Activated CD4-positive, alpha-beta T cell treated with anti-CD3 and anti-CD28 coated beads, Interleukin-2, amount 50 U/mL, for 4 hours (primary cell): ENCODE measurements at places on chromosomes 1 and 21.
A peak's percentile ranks its signal among the peaks of the same experiment; 100 is the strongest.

DNA sequence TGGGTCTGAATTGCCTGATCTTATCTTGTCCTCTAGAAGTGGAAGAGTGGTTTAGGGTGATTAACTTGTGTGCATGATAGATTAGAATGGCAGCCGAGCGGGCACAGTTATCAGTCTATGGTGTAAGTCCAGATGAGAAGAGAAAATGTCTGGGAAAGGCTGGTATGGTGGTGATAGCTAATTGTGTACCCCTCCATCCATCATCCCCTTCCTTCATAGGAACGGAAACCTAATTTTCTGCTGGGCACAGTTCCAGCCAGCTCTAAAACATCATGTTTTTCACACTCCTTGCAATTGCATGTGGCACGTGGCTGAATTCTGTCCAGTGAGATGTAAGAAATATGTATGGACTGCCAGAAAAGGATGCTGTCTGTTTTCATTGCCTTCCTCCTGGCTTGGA, 40.9 kb upstream of the ZP4 start:
- no peak for DNase-seq

GRCh38 chr1:91916811-91917460, 31.0 kb upstream of the TGFBR3 start:
- no peak for DNase-seq

DNA sequence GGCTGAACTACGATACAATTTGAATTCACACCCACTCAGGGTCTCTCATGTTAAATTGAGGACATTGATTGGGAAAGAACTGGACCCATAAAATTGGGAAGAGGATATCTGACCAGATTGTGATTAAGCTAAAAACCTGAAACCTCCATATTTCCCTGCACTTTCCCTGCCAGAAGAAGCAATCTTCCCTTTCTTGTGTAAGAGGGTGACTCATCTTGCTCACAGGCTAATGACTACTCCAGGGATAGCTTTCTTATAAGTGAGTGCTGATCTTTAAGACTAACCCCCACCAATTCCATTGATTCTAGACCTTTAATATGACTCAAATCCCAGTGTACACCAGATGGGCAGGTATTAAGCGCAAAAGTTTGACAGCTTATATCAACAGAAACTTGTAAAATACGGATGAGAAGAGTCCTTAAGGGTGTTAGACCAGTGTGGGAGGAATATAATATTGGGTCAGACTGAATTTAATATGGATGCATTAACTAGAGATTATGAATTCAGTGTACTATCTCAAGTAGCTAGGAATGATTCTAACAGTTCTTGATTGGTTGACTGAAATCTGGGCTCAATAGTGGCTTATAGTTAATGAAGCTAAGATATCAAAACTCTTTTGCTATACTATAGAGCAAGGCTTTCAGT, 12.1 kb upstream of the SGIP1 start:
- no peak for DNase-seq

DNA sequence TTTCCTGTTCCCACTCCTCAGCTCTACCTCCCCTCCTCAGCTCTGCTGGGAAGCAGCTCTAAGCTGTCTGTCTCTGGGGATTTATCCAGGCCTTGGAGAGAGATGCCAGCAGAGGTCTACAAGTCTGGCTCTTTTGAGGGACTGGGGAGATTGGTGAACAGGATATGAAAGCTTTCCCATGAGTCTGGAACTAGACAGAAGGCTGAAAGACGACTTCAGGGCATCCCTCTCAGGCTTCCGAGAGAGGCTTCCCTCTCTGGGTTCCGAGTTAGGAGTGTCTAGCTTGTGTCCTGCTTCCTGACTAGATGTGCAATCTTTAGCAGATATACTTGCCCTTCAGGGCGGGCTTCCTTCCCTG, 733 bp downstream of the TMEM35B start:
- DNase-seq: no peak

GRCh38 chr1:36802018-36802417, 232.3 kb downstream of the GRIK3 start:
- DNase-seq: no peak

- DNase-seq: no peak
Observed at GRCh38 chr1:38102636-38103035, 56.0 kb upstream of the POU3F1 start.

GRCh38 chr1:91412371-91412770, 7.7 kb upstream of the HFM1 start:
- DNase-seq: no peak

DNA sequence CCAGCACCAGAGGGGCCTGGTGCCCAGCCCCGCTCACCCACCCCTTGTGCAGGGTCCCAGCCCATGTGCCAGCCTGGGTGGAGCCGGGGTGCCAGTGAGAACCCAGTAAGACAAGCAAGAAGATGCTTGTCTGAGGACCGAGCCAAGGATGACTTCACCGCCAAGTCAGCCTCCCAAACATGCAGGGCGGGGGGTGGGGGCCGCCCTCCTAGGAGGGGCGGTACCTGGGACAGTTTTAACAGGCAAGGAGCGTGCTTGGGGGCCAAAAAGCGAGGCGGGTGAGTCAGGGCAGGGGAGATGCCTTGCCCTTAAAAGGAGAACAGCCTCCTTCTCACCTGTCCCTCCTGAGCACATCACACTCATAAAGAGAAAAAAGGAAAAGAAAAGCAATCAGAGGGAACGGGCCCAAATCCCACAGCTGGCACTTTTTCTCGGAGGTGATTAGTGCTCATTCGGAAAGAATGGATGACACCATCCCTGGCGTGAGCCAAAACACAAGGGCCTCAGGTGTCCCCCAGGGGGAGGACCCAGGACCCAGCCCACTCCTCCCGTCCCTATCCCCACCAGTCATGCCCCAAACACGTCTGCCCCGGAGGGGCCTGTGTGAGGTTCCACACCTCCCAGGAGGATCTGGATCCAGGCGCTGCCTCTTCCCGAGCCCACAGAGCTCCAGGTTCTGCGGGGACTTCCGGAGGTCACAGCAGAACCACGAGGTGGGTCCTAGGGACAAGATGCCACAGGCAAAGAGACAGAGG, 77.6 kb upstream of the IFFO2 start:
- no peak for DNase-seq

DNA sequence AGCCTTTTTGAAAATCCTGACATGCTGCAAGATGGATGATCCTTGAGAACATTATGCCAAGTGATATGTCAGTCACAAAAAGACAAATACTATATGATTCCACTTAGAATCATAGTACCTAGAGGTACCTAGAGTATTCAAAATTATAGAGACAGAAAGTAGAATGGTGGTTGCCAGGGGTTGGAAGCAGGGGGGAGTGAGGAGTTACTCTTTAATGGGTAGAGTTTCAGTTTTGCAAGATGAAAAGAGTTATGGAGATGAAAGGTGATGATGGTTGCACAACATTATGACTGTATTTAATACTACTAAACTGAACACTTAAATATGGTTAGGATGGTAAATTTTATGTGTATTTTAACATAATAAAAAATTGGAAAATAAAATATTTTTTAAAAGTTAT, 37.9 kb upstream of the PODN start:
- DNase-seq: no peak

DNA sequence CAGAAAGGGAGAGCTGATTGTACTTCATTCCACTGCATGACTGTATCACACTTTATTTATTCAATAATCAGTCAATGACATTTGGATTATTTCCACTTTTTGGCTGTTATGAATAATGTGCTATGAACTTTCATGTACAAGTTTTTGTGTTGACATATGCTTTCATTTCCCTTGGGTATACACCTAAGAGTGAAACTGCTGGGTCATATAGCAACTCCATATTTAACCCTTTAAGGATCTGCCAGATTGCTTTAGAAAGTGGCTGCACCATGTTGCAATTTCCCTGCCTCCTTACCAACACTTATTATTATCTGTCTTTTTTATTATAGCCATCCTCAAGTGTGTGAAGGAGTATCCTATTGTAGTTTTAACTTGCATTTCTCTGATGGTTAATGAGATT, 108.8 kb upstream of the KCNK1 start:
- no peak for DNase-seq

- no peak for DNase-seq
Observed at GRCh38 chr1:89129911-89130310, 4.0 kb upstream of the GBP2 start.

- DNase-seq: no peak
Observed at GRCh38 chr21:28393279-28393678, 599.4 kb downstream of the LTN1 start.

DNA sequence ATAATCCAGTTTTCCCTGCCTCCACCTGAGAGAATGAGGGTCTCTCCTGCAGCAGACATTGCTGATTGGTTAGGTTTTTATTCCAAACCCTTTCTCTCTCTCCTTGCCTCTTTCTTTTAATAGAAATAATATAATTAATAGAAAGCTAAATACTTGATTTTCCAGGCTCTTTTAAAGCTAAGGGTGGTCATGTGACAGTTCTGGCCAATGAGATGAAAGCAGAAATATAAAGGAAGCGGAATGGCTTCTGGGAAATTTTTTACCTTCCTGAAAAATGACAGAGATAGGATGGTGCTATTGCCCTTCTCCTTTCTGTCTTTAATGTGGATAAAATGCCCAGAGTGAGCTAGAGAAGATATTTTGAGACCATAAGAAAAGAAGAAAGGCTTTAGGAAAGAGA, 35.6 kb downstream of the DNAI4 start:
- DNase-seq: no peak

GRCh38 chr1:45926330-45926729, 122.9 kb downstream of the MAST2 start:
- DNase-seq: no peak

- DNase-seq: peak; percentile 12
Observed at GRCh38 chr1:19688041-19688842, 23.6 kb downstream of the HTR6 start.

- DNase-seq: no peak
Observed at GRCh38 chr1:164564378-164564777, 5.4 kb downstream of the PBX1 start.

DNA sequence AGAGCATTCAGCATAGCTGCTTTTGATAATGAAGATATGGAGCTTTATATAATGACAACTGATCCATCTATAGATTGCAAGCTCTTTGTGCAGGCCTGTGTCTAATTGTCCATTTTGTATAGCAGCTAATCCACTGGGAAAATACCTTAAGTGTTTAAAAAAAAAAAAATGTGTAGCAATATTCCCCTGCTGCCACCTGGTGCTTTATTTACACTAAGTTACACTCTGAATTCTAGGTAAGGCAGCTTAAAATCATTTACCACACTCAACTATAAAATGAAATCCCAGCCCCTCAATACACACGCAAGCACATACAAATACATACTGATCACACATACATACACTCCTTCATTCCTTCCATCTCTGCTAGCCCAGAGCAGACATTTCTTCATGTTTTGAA, 49.1 kb upstream of the BCL9 start:
- DNase-seq: no peak

DNA sequence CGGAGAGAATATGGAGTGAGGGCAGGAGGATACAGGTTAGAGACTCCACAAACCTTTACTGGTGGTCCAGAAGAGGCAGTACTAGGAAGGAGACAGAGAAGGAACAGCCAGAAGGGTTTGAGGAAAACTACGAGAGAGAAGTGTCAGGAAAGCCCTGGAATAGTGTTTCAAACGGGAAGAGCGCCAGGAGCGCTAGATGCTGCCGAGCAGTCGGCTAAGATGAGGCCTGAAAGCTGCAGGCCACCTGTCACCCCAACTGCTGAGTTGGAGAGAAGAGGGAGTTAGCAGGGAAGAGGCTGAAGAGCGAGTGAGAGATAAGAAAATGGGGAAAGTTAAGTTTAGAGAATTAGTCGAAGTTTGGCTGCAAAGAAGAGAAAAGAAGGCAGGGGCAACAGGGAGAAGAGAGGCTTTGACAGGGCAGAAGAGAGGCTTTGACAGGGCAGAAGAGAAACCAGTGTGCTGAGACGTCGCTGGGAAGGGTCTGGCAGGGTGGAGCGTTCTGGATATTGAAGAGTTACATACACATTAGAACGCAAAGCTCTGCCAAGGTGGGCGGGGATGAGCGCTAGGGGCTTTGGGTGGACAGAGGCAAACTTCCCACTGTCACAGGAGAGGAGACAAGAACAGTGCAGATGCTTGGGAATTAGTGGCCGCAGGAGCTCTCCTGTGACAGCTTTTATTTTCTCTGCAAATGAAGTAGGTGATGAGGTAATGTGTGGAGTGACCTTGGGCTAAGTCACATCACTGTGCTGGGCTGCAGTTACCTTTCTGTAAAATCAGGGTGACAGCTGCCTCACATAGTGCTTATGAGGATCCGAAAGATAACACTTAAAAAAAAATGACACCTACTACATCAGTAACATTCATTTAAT, 31.2 kb downstream of the PCSK9 start:
- DNase-seq: no peak

DNA sequence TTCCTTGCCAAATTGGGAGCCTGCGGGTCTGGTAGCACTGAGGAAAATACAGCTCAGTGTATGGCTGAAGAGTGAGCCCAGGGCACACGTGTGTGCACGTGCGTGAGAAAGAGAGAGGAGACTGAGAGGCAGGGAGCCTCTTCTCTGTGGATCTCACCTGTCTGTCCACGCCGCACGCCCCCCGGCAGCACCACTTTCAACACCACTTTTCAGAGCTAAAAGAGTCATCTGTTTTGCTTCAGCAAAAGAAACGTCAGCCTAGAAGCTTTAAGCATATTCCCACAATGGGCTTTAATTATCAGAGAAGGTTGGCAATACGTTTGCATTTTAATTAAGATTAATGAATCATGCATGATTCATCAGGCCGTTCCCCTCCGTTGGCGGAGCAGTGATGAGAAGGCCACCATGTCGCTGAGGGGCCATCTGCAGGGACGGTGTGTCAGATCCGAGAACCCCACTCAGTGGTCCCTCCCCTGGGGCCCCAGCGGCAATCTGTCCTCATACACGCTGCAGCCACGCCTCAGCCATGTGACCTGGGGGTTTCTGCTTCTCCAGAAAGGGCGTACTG, 56.8 kb downstream of the SIK1 start:
- no peak for DNase-seq

DNA sequence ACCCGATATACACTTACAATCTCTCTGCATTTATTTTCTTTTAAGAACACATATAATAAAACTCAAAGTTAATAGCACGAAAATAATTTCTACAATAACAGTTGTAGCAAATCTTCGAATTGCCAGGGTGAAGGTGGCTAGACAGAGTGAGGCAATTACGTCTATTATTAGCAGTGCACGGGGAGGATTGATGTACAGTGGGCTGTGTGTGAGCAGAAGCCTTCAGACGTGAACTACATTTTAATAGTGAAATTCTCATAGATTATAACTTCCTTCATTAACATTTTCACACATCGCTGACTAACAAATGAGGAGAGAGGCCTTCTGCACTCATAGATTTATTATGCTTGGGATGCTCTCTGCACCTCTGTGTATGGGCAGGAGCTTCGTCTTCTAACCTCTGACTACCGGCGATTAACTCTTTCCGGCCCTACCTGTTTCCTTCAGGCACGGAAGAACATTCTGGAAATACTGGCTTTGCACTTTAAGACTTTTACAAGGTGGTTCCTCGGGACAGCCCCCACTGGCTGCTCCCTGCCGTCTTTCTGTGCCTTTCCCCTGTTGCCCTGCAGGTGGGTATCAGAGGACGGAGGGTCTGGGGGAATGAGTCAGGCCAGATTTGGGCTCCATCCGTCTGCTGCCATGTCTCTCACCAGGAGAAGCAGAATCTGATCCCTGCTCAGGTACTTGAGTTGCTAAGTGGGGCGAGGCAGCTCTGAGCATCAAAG, 200.5 kb downstream of the CAMTA1 start:
- DNase-seq: no peak
